Putamen (tissue), 1 donor: ENCODE measurements at places on chromosomes 2 and 18.
A peak's percentile ranks its signal among the peaks of the same experiment; 100 is the strongest.

- DNase-seq: peak; percentile 8
Observed at GRCh38 chr18:75533950-75534349, 106.4 kb upstream of the SMIM21 start.

DNA sequence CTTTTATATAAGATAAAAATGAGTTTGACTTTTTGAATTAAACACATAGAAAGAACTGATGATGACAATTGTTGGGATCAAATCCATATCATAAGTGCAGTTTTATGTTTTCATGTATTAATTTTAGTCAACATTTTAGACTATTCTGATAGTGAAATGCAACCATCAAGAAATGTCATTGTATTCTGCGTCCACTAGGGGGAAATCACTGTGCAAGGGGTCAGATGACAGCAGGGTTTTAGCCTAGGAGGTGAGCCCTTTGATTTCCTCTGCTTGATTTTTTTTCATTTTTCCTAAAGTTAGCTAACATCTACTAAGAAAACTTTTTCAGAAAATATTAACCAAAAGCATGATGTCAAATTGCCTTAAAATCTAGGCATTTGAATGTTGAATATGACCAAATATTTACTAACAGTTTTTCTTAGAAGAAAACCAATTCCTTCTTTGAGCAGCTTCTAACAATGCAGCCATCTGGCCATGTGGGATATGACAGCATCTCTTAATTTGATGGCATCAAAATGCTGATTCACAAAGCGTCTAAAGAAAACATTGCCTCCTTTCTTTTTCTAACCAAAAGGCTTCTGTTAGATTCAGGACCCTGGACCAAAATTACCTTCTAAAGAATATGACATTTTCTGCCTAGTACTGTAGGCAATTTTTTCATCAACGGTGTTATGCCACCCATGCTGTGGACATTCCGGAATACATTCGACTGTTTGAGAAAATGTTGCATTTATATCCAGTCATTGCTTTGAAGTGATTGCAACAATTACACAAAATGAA, 141.5 kb downstream of the SPHKAP start:
- DNase-seq: peak; percentile 11

DNA sequence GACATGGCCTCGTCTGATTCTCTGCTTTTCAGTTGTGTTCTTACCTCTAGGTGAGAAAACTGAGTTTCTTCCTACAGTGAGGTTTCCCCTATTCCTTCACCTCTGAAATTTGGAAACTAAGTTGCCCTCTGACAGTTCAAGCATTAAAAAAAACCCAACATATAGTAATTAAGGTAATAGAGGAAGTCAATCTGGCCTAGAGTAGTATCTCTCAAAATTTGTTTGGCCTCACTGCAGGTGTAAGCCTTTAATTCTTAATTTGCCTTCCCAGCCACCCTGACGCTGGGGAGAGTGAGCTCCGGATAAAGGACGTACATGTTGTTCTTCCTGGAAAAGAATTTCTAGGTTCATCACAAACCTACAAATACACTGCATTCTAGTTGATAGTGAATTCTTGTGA, 1.4 kb downstream of the CAD start:
- DNase-seq: no peak

- no peak for DNase-seq
Observed at GRCh38 chr2:45207101-45207500, 197.8 kb upstream of the SIX2 start.

DNA sequence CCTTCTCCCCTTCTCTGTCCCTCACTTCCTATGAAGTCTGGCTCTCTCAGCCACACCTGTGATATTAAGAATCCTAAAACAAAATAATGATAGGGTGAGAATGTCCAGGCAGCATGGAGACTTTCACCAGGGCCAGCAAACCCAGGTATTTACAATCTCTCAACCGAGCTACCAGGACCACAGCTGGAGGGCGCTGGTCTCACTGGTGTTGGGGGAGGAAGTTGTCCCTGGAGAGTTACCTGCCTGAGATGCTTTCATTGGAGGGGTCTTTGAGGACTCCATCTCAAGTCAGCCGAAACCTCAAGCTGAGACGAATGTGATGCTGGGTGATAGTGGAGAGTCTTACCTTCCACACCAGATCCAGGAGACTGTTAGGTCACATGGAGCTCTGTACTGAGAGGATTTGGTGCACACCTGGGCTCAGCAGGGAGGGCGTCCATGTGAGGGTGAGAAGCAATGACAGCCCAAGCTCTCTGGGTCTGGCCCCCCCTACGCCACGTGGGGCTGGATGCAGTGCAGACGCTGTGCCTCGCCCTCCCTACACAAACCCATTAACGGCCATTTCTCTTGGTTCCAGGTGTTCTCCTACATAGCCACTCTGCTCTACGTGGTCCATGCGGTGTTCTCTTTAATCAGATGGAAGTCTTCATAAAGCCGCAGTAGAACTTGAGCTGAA, 27.4 kb downstream of the MAL start:
- no peak for DNase-seq

GRCh38 chr2:9613291-9613690, 17.5 kb downstream of the YWHAQ start:
- DNase-seq: no peak
